ENCODE measurements at places on chromosomes 5 and 9.

- no peak for DNase-seq
Observed at GRCh38 chr9:79155308-79155707, 416.5 kb upstream of the TLE4 start.

GRCh38 chr9:114909661-114910060, 20.7 kb downstream of the TNFSF8 start:
- no peak for DNase-seq

- DNase-seq, result peak; percentile 13
Observed at GRCh38 chr5:6291961-6292360, 86.4 kb downstream of the MED10 start.

DNA sequence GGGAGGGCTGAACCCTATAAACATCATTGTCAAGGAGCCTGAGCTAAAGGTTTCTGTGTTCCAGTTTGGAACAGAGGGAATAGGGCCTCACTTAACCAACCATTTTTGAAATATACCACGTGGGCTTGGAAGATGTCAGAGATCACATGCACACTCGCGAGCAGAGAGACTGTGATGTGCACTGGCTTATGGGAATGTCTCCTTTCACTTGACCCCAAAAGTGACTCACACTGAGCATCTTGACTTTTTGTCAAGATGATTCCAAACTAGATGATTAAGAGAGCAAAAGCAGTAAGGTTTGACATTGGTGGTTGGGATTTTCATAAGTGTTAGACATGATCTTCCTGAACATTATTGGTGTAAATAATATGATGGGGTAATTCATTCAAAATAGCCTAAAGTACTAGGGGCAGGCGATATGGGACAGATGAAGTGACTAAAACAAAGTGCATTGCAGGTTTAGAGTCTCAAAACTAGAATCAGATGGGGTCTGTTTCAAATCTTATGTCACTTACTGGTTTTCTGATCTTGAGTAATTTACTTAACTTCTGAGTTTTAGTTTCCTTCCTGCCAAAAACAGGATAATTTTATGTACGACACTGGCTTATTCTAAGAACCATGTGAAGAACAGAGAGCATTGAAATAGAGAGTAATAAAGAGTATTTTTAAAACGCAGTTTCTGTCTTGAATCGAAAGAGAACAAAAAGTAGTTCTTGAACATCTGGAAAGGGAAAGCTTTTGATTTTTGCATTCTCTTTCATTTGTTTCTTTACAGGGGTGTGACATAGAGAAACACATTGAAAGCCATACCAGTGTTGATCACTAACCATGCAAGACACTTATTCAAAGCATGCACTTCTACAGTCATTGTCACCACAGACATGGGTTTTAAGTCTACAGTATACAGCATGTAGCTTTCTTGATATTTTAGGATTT, 383.0 kb downstream of the DIRAS2 start:
- DNase-seq, result no peak

DNA sequence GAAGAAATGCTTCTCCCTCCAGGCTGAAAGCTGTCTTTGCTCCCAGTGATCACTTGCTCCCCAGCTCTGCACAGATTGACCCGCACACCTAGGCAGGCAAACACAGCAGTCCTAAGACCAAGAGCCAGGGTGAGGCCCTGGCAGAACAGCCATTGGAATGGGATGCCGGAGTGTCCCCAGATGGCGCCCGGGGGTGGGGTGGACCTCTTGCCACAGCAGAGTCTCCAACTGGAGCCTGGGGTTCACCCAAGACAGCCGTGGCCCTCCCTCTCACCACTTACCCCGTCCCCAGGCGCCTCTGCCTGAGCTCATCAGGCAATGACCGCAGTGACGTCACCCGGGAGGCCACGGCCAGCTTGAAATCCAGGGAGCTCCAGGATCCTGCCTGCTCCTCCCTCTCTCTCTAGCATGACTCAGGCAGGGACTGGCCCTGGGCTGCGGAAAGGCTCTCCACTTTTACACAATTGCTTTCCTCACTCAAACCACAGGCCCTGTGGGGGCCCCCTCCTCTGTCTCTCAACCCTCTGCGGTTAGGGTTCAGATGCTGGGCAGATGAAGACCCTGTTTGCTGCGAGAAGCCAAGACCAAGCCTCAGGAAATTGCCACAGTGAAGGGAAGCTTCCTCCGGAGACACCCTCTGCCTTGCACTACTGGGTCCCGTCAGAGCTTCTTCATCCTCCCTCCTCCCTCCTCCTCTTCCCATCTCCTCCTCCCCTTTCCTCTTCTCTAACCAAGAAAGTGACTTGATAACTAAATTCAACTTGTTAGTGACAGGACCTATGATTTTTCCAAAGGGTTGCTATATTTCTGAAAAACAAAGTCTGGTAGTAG, 24.3 kb upstream of the PTGES start:
- peak; percentile 63 for DNase-seq

GRCh38 chr9:22010866-22011625, 1.9 kb upstream of the CDKN2B start:
- DNase-seq, result no peak

- no peak for DNase-seq
Observed at GRCh38 chr5:72661405-72661804, 154.2 kb upstream of the ZNF366 start.

- no peak for DNase-seq
Observed at GRCh38 chr9:132365986-132366385, 11.2 kb upstream of the SETX start.

GRCh38 chr9:134694368-134694665, 52.7 kb downstream of the COL5A1 start:
- DNase-seq, result no peak

- no peak for DNase-seq
Observed at GRCh38 chr9:122192261-122192875, 32.7 kb downstream of the MORN5 start.

DNA sequence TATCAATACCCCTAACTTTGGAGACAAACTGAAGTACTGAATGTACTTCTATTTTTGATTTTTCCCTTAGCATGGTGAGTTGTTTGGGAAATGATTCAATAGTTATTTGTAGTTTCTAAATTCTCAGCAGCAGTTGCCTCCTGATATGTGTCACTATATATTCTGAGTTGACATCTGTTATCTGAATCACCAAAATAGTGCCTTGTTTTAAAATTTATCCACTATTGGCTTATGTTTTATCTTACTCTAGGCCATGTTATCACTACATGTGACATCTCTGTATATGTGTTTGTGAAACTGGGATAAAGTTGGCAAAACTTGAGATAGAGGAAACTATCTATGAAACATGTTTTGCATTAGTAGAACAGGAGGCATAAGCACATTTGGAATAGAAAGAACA, 317.6 kb downstream of the TLE4 start:
- no peak for DNase-seq

- DNase-seq, result no peak
Observed at GRCh38 chr9:26606756-26607155, 285.8 kb downstream of the CAAP1 start.

- no peak for DNase-seq
Observed at GRCh38 chr9:979983-980382, 3.5 kb downstream of the DMRT3 start.

- no peak for DNase-seq
Observed at GRCh38 chr5:81183811-81184748, 49.0 kb upstream of the CKMT2 start.

DNA sequence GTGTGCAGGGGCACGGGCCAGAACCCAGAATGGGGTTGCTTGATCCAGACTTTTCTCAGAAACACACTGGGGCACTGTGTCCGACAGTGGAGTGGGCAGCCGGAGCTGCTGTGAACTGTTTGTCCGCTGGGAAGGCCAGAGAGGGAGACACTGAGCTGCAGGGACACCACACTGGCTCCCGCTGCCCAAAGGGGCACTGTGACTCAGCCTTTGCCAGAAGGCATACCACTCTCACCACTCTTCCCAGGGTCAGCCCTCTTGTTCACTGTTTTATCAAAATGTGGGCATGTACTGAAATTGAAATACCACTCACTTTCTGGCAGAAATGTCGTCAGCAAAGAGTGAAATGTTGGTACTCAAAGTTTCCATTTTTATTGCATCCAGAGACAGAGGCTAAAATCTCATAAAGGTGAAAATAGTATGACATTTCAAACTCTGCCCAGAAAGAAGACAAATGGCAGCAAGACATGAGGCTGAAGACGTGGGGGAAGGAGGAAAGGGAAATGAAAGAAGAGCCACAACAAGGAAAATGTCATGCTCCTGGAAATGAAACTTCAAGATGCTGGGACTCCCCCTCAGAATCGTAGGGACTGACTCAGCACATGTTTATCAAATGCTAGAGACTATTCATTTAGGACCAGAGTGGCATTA, 4.5 kb upstream of the IL7R start:
- DNase-seq, result no peak

DNA sequence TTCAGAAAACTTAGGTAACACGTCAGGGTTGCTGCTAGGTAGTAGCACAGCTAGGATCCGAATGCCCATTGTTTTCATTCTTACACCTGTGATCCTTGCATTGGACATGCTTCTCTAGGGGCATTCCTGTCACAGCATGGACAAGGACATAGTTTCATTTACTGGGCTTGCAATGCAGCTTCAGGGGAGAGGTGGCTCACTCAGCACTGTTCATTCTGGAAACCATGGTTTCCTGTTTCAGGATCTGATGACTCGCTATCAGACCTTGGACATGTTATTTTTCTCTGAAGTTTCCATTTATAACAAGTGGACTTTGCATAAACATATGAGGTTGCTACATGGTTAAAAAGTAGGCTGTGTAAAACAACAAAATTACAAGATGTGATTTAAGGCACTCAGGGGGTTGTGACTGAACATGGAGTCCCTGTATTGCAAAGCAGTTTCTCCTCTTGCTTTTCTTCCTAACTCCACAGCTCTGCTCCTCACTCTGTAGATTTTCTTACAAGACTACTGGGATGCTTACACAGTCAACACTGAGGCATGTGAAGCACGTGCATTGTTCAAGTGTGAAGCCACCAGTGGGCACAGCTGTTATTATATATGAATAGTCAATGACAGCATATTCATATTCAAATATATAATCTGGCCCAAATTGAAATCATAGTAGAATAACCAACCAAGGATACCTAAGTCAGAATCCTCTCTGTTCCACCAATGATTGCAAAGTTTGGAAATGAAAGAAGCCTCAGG, 66.1 kb upstream of the STK32A start:
- no peak for DNase-seq

DNA sequence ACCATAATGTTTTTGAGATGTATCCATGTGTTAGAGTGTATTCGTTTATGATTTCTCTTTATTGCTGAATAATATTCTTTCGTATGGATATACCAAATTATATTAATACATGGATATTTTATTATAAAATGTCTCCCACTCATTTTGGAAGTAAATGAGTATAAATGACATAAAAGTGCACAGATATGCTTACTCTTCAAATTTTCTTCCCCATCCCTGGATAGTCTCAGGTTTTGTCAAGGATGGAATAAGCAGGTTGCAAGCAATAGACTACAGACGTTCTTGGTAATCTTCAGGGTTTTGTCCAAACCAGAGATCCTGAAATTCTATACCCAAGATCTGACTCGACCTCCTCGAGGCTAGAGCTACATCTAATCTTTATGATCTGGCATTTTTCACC, 50.7 kb downstream of the NIPAL4 start:
- DNase-seq, result no peak

DNA sequence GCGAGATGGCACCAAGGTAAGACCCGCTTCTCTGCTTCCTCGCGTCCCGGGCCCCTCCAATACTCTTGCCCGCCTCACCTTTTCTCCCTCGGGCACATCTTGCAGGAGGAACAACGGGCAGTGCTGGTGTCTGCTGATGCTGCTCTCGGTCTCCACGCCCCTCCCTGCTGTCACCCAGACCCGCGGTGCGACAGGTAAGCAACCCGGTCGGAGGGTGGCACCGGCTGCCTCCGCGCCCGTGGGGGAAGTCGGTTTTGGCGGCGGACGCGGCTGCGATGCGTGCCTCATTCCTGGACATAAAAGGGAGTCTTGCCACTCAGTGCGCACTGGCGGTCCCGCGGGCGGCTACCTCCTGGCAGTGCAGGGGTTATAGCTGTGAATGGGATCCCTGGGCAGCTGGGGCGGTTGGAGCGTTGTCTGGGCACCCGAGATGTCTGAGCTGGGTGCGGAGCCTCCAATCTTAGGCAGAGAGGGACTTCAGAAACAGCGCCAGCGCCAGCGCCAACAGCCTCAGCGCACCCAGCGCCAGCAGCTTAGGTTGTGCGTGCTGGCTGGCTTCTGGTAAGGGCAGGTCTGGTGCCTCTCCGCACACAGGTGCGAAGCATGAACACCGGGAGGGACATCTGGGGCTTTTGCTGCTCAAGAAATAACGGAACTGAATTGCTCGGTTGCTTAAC, 488 bp downstream of the COL15A1 start:
- peak; percentile 3 for DNase-seq

GRCh38 chr5:178605788-178606187, 15.6 kb upstream of the COL23A1 start:
- no peak for DNase-seq

GRCh38 chr9:78296201-78296892, 578 bp upstream of the PSAT1 start:
- peak; percentile 54 for DNase-seq

DNA sequence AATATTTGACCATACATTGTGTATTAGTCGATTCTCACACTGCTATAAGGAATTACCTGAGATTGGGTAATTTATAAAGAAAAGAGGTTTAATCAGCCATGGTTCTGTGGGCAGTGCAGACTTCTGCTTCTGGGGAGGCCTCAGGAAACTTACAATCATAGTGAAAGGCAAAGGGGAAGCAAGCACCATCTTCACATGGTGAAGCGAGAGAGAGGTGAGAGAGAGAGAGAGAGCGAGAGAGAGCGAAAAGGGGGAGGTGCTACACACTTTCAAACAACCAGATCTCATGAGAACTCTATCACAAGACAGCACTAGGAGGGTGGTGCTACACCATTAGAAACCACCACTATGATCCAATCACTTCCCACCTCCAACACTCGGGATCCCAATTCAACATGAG, 4.1 kb upstream of the GRAMD2B start:
- DNase-seq, result no peak

DNA sequence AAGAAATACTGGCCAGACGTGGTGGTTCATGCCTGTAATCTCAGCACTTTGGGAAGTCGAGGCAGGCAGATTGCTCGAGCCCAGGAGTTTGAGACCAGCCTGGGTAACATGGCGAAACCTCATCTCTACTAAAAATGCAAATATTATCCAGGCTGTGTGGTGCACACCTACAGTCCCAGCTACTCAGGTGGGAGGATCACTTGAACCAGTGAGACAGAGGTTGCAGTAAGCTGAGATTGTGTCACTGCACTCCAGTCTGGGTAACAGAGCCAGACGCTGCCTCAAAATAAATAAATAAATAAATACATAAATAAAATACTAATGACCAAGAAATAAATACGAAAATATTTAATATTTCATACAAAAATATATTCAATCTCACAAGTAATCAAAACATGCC, 18.8 kb downstream of the KLF9 start:
- DNase-seq, result no peak

GRCh38 chr5:59287884-59288283, 605.6 kb downstream of the PDE4D start:
- DNase-seq, result no peak

DNA sequence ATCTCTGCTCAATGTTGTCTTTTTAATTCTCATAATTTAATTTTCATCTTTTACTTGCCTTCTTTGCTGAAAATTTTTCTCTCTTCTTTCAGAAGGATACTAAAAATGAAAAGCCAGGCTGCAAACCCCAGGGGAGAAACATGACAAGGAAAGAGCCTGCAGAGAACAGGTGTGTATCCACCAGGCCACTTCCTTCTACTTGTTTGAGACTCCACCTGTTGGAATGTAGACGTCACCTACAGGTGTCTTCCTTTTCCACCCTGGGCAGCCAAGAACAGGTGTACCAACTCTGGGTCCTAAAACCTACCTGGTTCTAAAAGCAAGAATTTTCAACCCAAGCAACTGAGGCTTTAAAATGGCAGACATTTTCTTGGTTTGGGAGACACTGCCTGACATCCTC, 166.8 kb downstream of the ATP10B start:
- no peak for DNase-seq

GRCh38 chr5:132215329-132215728, 12.3 kb downstream of the P4HA2 start:
- DNase-seq, result peak; percentile 94
